ENCODE measurements at places on chromosomes 1 and 21.

- DNase-seq = no peak
Observed at GRCh38 chr1:40627987-40628902, 37.2 kb downstream of the RIMS3 start.

GRCh38 chr1:218315638-218316037 lies 29.5 kb upstream of the TGFB2 start:
- no peak for DNase-seq

- peak; percentile 53 for DNase-seq
Observed at GRCh38 chr1:46522184-46522968, 29.1 kb downstream of the KNCN start.

DNA sequence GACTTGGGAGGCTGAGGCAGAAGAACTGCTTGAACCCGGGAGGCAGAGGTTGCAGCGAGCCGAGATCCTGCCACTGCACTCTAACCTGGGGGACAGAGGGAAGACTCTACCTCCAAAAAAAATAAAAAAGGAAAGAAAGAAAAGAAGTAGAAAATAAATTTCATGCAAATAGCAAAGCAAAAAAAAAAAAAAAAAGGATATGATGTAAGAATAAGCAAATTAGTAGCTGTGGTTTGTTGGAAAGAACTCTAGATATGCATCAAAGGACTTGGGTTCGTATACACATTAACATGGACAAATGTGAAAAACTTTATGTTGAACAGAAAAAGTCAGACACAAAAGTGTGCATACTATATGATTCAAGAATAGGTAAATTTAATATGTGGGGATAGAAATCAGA lies 11.9 kb downstream of the WASF2 start:
- DNase-seq = no peak

DNA sequence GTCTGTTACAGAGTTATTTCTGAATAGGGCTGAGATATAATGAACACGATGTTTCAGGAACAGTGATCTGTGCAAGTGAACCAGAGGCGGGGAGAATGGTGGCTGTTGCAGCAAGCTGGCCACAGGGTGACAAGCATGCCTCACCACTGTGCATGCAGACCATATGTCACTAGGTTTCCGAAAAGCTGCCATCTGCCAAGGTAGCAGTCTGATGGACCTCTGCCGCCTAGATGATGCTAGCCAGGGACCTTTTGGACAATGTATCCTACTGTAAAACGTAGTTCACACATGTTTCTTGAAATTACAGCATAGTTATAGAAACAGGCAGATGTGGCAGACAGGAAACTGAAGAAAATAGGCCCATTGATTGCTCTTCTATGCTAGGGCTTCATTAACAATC lies 204.2 kb upstream of the RRP15 start:
- no peak for DNase-seq

- DNase-seq = no peak
Observed at GRCh38 chr1:11535761-11536572, 57.0 kb downstream of the DISP3 start.

DNA sequence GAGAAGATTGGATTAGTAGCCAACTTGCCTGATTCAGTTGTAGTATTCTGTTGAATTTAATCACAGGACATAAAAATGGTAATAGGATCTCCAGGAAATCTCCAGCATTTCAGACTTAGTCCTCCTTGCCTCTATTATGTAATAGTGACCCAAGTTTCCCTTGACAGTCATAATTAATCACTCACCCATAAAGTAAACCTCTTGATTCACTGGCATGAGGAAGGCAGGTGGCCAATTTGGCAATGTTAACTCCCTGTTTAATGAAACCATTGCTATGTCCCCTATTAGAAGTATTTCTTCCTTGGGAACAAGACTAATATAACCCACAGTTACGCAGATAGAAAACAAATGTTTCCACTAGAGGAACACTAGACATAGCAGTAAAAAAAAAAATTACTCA lies 604.8 kb upstream of the CXADR start:
- DNase-seq = peak; percentile 16

DNA sequence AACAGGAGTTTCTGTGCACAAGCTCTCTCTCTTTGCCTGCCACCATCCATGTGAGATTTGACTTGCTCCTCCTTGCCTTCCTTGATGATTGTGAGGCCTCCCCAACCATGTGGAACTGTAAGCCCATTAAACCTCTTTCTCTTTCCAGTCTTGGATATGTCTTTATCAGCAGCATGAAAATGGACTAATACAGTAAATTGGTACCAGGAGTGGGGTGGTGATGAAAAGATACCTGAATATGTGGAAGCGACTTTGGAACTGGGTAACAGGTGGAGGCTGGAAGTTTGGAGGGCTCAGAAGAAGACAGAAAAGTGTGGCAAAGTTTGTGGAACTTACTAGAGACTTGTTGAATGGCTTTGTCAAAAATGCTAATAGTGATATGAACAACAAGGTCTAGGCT lies 69.1 kb upstream of the VANGL1 start:
- DNase-seq = no peak

GRCh38 chr1:41657679-41658295 lies 173.3 kb upstream of the EDN2 start:
- no peak for DNase-seq

DNA sequence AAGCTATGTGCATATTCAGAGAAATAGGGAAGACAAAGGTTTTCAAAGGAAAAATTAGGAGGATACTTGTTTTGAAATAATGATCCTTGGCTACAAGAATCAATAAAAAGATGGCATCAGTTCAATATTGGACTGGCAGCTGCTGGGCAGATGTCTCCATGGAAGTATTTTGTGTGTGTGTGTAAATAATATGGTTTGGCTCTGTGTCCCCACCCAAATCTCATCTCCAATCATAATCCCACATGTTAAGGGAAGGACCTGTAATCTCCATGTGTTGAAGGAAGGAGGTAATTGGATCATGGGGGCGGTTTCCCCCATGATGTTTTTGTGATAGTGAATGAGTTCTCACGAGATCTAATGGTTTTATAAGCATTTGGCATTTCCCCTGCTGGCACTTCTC lies 40.4 kb upstream of the LRRC7 start:
- DNase-seq = no peak

DNA sequence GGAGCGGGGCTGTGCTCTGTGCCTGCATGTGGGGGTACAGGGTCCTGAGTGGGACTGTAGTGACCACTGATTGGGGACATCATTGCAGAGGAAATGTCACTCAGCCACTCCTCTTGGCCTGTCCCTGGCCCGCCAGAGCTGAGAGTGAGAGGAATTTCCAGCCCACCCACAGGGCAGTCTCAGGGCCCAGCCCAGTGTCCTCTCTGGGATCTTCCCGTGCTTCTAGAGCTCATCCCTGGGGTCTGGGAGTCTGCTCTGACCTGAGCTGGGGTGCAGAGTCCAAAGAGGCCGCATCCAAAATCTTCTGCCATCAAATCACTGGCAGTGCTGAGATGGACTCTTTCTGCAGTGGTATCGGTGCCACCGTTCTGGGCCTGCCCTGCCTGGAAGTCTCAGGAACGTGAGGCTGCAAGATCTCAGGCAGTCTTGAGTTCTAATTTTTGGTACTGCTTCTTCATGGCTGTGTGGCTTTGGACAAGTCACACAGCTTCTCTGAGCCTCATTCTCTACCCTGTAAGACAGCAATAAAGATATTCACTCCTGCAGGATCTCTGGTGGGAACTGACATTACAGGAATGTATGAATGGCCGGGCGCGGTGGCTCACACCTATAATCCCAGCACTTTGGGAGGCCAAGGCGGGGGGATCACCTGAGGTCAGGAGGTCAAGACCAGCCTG lies 100.8 kb upstream of the TARDBP start:
- no peak for DNase-seq

- no peak for DNase-seq
Observed at GRCh38 chr21:45088729-45089128, 14.3 kb downstream of the ADARB1 start.

DNA sequence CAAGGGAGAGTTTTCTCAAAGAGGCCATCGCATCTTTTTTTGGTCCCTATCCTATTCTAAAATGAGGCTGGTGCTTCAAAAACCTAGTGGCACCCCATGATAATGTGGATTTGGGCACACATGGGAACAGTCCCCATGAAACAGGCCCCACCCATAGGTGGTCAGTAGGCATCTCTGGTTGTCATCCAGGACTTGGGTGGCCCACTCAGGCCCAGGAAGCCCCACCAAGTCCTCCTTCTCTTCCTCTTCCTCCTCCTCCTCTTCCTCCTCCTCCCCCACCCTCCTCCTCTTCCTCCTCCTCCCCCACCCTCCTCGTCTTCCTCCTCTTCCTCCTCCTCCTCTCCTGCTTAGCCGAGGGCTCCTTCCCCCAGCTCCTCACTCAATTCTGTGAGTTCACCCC lies 554 bp downstream of the CACNA1S start:
- no peak for DNase-seq

DNA sequence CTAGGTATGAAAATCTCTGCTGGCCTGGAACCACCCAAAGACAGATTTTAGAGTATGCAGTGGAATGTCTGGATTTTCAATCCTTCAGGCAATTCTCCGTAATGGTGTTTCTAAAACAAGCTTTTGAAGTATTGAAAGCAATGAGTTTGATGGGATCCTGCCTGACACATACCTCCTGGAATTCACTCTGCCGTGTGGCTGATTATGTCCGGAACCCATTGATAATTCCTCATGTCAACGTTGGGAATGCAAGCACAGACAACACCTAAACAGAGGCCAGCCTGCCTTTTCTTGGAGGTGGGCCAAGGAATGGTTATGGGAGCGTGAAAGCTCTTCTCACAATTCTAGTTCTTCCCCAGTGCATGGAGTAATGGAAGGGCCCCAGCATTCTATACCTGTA lies 168.9 kb upstream of the HMCN1 start:
- DNase-seq = peak; percentile 84

GRCh38 chr21:15054606-15055239 lies 10.1 kb downstream of the NRIP1 start:
- DNase-seq = no peak

DNA sequence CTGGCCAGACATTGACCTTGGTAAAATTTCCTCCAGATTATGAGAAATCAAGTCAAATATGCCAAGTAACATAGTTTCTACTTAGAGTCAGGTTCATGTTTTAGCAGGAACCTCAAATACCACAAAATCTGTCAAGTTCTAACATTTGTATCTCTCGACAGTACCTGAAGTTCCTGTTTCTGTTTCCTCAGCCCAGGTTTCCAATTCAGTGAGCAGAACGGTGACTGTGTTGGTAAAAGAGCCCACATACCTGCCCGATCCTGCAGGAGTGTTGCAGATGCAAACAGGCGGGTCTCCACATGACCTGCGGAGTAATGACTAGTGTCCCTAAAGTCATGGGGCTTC lies 57.9 kb upstream of the LGALS8 start:
- no peak for DNase-seq

GRCh38 chr1:175612286-175612685 lies 131.1 kb downstream of the TNR start:
- DNase-seq = no peak

DNA sequence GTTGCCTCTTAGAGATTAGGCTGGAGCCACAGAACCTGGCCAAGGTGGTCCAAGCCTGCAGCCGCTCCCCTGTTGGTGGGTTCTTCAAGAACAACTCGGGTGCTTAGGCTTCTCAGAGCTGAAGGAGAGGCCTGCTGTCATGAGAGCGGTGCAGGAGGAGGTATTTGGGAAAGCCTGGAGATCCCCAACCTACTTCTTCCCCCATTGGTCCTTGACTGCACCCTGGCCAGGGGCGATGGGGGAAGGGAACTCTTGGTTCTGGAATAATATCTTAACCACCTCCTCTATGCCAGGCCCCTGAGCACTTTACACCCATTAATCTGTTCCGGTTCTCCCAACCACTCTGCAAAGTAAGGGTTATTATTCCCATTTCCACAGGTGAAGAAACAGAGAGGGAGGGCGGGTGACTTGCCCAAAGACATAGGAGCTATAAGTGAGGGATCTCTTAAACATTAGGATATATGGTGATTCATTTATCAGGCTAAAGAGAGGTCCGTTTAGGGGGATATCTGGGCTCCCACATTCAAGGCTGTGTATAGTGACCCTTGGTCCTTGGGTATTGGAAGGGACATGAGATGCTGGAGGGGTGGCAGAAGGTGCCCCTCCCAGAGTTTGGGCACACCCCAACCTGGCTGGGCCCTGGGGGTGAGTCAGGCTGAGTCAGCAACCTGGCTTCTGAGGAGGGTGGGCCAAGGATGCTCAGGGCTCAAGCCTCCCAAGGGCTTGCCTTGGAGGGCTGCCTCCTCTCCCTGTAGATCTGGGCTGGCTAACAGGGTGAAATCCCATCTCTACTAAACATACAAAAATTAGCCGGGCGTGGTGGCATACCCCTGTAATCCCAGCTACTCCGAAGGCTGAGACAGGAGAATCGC lies 5.2 kb downstream of the TRNP1 start:
- no peak for DNase-seq

DNA sequence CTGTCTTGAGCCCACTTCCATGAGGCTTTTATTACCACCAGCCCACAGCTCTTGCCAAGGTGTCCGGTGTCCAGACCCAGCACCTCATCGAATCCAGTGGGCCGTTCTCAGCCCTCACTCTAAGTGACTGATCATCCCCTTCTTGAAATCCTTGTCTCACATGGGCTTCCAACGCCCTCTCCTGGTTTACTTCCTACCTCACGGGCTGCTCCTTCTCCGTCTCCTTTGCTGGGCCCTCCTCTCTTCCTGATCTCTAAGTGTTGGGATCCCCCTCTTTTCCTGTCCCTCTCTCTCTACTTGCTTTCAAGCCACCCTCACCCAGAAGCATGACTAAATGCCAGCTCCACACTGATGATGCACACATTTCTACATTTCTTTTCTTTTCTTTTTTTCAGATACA lies 9.0 kb upstream of the RHBG start:
- no peak for DNase-seq

Measured in GM04503 (cell line).